ENCODE measurements at places on chromosomes 1 and 21.

- DNase-seq: no peak
Measured at GRCh38 chr1:149977345-149977744, 33.2 kb downstream of the OTUD7B start.

GRCh38 chr1:228073857-228074545 lies 8.5 kb upstream of the ARF1 start:
- DNase-seq: no peak

- DNase-seq: no peak
Measured at GRCh38 chr1:192839162-192840066, 30.6 kb downstream of the RGS2 start.

GRCh38 chr1:91997607-91998195 lies 32.1 kb upstream of the EPHX4 start:
- peak; percentile 40 for DNase-seq

DNA sequence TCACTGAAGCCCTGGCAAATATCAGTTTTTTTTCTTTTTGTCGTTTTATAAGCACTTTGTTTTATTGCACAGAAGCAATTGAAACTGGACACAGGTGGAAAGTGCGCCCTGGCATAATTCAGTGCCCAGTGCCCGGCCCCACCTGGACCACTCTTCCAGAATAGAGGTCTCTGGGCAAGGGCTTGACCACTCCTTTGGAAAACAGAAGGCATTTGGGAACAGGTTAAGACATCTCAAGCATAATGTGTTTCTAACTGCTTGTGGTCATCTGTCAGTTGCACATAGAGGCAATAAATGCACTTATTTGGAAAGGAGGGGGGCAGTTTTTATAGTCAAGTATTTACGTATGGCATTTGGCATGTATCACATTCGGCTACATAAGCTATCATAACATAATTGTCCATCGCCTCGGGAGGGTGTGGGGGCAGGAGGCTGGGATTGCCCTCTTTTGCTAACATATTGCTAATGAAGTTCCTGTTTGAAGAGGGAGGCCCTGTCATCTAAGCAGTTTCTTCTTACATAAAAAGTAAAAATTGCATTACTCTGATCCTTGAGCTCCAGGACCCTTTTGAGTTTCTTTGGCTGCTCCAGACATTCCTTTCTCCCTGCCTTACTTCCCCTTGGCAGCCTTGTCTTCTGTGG lies 14.7 kb upstream of the CD2 start:
- no peak for DNase-seq

DNA sequence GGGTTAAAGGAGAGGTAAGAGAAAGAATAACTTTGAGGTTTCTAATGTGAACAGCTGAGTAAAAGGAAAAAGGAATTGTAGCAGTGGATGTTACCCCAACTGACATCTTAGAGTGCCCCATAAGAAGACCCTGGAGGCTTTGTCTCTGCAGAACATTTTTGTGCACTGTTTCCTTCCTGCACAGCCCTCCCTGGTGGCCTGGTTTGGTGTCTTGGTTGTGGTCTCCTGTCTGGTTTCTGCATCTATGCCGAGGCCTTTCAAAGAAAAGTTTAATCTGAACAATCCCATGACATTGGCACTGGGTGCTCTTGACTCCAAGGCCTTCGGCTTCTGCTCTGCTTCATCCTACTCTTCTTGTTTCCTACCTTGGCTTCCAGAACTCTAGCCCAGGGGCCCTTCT lies 57.8 kb downstream of the RHOU start:
- DNase-seq: no peak

DNA sequence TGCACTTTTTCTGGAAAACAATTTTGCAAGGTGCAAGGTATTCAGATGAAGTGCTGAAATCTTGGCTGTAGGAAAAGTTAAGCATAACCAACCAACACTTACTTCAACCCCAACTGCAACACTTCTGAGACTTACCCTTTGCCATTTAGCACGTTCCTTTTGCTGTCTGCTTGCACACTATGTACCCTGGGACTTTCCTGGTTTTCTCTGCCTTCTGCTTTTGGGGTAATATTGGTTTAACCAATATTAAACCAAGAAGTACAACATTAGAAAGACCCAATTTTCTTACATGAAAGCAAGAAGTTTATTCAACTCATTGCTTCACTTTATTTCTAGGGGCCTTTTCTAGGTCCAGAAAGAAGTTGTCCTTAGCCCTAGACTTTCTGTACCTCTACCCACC lies 193.0 kb downstream of the HLX start:
- no peak for DNase-seq

- no peak for DNase-seq
Measured at GRCh38 chr21:43979654-43980053, 32.5 kb upstream of the TRAPPC10 start.

DNA sequence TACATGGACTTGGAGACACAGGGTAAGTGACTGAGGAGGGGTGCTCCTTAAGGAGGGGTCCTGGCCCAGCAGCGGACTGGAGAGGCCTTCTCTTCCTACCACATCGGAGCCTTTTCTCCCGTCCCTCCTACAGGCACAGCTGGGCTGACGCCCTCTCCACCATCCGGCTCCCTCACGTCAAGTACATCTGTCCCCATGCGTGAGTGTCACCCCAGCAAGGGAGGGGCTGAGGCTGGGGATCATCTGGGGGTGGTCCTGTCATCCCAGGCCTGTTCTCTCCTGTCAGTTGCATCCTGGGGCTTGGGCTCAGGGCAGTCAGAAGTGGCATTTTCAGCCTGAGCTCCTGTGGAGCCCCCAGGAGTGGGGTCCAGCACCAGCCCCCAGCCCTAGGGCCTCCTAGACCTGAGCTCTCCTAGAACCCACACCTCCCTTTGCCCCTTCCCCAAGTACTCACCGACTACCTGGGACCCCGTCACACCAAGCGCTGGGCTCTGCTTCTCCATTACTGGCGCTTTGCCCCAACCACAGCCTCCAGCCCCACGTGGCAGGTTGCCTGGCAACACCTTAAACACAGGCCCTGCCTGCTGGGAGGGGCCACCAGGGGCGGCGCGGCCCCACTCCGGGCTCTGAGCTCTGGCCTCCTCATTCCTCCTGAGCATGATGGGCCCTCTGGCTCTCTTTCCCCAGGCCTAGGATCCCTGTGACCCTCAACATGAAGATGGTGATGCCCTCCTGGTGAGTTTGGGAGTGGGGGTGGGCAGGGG lies 2.3 kb downstream of the LYPLA2 start:
- no peak for DNase-seq

DNA sequence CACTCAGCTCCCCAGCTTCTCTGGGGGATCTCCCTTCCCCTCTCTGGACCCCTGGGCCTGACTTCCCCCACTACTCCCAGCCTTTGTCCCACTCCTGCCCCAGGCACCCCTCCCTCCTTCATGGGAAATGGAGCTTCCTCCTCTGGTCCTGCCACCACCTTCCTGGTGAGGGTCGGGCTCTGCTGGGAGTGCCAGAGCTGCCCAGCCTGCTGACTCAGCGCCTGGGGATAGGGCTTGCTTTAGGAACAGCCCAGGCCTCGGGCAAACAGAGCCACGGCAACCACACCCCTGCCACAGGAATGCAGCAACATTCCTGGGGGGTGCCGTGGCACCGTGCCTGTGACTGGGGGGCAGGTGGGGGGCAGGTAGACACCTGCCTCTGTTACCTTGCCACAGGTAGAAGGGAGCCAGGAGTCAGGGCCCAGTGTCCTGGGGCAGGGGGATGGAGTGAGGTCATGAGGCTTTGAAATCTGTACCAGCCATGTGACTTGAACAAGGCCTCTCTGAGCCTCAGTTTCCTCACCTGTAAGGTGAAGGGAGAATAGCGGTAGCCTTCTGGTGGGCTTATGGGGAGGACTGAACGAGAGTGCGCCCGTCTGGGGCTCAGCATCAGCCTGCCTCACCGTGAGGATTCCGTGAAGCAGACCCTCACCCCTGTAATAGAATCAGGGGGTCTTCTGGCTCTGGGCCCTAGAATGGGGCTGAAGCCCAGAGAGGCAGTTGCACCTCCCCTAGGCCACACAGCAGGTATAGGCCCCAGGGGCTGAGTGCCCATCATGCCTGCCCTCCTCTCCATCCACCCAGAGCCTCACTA lies 17.8 kb upstream of the EPHA2 start:
- no peak for DNase-seq

DNA sequence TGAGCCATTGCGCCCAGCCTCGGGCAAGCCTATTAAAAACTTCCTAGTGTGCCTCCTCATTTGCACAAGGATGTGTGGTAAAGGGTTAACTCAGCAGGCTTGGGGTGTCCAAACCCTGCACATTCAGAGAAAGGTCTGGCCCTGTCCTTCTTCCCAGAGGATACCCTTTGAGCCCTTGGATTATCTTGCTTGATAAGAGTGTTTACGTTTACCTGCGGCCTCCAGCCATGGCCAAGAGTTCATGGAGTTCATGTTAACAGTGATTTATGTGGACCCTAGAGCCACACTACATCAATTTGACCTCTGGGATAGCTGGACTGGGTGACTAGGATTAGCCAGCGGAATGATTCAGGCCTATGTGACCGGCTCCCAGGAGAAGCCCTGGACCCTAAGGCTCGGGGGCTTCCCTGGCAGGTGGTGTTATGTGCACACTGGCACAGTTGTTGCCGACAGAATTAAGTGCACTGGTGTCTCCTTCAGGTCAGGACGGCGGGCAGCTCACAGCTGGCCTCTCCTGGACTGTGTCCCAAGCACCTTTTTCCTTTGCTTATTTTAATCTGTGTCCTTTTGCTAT lies 7.7 kb upstream of the TCP10L start:
- DNase-seq: no peak

- DNase-seq: no peak
Measured at GRCh38 chr1:116377541-116378529, 4.8 kb downstream of the ATP1A1 start.

DNA sequence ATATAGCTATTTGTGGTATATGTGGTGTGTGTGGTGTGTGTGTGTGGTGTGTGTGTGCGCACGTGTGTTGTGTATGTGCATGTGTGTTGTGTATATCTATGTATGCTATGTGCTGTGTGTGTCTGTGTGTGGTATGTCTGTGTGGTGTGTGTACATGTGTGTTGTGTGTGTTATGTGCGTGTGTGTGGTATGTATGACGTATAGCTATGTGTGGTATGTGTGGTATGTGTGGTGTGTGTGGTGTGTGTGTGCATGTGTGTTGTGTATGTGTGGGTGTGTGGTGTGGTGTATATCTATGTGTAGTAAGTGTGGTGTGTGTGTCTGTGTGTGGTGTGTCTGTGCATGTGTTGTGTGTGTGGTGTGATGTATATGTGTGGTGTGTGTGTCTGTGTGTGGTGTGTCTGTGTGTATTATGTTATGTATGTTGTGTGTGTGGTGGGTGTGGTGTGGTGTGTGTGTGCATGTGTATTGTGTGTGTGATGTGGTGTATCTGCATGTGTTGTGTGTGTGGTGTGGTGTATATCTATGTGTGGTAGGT lies 59.8 kb downstream of the EDN2 start:
- no peak for DNase-seq

DNA sequence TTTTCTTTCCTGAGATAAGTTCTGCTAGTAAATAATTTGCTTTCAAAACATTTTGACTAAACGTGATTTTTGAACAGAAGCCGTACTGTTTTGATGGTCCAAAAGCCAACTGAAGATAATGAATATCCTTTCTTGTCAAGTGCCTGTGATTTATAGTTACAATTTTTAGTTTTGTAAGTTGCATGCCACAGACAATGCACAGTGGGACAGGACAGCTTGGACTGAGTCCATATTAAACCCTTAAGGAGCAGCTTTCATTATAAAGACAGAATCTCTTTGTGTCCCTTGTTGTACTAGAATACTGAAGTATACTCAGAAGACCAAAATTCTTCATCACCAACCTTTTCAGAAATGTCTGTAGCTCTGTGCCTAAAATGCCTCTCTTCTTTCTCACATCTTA lies 92.2 kb downstream of the LTN1 start:
- no peak for DNase-seq

DNA sequence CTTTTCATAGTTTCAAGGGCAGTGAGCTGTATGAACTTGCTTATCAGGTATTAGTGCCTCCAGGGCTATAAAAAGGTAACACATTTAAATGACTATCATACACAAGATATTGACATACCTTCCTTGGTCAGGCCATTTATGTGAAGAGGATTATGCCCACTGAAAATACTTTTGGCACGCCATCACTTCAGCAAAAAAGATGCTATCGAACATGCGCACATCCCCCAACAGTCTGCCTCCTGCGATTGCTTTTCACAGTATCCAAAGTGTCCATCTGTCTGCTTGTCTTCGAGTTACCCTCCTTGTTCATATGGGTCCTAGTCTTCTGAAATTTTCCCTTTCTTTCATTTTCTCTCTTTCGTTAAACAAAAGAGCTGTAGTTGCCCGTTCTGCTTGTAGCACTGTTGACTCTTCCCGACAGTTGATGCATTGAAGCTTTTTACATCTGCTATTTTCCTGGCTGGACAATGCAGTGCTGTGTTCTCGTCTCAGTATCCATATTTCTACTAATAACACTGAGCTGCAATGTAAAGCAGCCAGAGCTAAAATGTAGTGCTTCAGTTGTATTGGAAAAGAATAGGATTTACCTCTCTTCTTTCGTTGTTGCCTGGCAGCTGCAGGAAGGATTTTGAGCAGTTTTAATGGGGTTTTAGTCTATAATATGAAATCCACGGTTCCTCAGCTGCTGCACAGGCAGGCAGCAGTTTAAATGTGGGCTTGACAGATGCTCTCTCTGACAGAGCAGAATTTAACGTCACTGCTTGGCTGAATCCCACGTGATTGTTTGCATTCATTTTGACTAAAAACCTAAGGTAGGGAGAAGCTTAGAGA lies at the start of gene B3GALT2:
B3GALT2 (minus strand) TSS at position 713 of the 831 bp plus-strand sequence. CDS start 5,051 bp downstream, outside the sequence.
- peak; percentile 93 for DNase-seq

- no peak for DNase-seq
Measured at GRCh38 chr1:118266436-118266835, 81.4 kb upstream of the SPAG17 start.

DNA sequence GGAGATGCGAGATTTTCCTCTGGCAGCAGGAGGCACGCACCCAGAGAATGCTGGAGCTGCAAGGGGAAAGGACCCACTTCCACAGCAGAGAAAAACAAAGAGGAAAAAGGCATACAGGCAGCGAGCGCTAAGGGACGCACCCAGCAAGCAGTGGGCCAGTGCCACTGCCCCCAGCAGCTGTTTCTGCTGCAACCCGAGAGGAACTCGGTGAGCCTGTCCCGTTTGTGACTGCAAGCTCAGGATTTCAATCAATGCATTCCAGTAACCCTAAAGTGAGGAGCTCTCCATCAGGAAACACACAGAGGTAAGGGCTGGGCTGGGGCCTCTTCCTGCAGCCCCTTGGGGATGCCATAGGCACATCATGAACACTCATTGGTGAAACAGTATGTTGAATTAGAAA lies 58.7 kb downstream of the ACP6 start:
- DNase-seq: no peak

GRCh38 chr1:10980094-10980577 lies 32.3 kb upstream of the TARDBP start:
- no peak for DNase-seq

GRCh38 chr1:154497026-154497806 lies 4.8 kb upstream of the TDRD10 start:
- DNase-seq: no peak

GRCh38 chr1:150429805-150430204 lies 57.4 kb upstream of the TARS2 start:
- peak; percentile 27 for DNase-seq

DNA sequence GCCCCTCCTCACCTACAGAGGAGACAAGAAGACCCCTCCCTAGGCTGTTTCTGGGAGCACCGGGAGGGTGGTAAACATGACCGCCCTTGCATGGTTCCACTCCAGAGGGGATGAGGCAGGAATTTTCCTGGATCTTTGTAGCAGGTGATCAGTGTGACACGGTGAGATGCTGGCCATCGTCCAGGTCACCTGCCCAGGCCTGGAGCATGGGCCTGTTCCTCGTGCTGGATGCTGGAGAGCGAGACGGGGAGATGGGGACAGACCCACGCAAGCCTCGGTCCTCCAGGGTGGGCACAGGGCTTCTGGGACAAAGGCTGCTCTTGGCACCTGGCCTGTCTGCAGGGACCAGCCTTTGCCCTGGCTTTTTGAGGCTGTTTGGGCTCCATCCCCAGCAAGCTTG lies 46.2 kb downstream of the DMRTB1 start:
- no peak for DNase-seq

- no peak for DNase-seq
Measured at GRCh38 chr1:170856455-170856854, 78.9 kb upstream of the MROH9 start.

All from NCI-H1694 treated with DMSO at 0.1 percent for 48 hours (cell line).